ENCODE measurements at places on chromosomes 6 and 20.

- no peak for DNase-seq
Observed at GRCh38 chr6:31116661-31117385, 2.2 kb downstream of the PSORS1C1 start.

DNA sequence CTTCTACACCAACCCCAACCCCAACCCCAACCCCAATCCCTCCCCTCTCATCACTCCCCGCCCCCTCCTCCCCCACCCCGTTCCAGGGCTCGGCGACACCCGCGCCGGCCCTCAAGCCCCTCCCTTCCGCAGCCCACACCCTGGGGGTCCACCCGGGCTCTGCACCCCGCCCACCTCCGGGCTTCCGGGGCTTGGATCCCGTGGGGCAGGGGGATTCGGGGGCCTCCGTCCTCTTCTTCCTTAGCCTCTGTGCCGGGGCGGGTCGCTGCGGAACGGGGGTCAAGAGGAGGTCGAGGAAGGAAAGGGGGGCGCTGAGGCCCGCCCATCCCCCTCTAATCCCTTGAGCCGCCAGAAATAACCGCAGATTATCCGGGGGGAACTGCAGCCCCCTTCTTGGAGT, 690 bp downstream of the TULP1 start:
- no peak for DNase-seq

DNA sequence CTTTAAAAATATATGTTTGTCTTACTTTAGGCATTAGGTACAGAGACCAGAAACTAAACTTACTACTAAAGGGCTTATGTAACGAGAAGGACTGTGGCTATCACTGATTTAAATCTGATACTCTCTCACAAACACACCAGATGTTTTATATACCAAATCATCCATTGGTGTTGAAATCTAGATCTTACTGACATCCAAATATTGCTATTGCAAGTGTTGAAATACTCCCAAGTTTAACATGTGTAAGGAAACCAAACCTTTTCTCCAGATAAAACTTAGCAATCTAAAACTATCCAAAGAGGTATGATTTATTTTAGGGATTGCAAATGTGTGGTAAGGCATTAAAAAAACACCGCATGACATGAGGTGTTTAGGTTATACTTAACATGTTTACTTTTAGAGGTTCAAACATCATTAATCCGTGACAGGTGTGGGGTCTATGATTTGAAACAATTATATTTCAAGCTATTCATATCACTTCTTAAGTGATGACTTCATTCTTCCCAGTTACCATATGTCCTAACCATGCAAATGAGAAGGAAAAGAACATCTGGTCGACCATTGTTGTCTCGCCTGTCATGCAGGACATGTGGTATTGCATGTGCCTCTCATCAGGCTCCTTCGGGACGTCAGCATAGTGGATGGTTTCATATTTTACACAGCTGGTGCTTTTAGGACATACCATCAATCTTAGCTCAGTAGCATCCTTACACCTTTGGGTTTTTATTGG, 168.3 kb upstream of the SPACA1 start:
- DNase-seq = no peak

DNA sequence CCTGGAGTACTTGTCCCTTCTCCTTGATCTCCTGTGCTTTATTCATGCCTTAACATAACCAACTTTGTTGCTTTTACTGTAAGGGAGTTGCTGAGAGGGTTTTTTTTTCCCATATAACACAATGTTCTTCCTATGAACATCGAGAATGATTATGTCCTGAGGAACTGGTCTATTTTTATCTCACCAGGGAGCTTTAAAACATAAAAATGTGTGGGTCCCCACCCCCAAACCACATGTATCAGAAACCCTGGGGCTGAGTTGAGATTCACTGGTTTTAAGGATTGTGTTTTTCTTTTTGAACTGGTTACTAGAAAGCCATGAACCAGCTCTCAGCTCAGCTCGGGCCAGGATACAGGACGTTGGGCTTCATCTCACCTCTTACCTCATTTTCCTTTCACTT, 118.5 kb upstream of the JAG1 start:
- DNase-seq = no peak

DNA sequence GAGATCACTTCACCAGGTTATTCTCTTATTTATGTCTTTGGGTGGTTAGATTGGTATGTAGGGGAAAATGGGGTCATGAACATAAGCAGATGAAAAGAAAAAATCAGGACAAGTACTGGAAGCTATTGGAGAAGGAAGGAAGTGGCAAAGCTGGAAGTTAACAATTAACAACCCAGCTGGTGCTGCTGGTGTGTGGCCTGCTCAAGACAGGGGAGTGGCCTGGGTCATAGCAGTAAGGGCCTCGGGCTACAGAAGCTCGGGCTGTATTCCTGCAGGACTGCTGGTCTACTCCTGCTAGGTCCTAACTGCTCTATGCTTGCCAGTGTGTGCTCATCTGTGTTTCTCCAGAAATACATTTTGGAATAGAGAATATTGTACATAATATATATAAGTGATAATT, 19.6 kb downstream of the MYLIP start:
- DNase-seq = no peak

GRCh38 chr20:8212286-8212685, 80.2 kb downstream of the PLCB1 start:
- no peak for DNase-seq

- DNase-seq = no peak
Observed at GRCh38 chr20:1427457-1428054, 34.7 kb upstream of the FKBP1A start.

- no peak for DNase-seq
Observed at GRCh38 chr6:19781269-19781668, 55.9 kb upstream of the ID4 start.

GRCh38 chr6:332671-333070, 40.4 kb downstream of the DUSP22 start:
- DNase-seq = no peak

- DNase-seq = no peak
Observed at GRCh38 chr6:44665143-44665542, 277.6 kb downstream of the CDC5L start.

- DNase-seq = no peak
Observed at GRCh38 chr6:85569323-85569722, 24.3 kb downstream of the SNX14 start.

GRCh38 chr20:32052090-32052777, at the start of gene HCK:
HCK (plus strand) TSS chr20:32052242.
- no peak for DNase-seq

- no peak for DNase-seq
Observed at GRCh38 chr20:41969656-41970055, 351.5 kb upstream of the CHD6 start.

DNA sequence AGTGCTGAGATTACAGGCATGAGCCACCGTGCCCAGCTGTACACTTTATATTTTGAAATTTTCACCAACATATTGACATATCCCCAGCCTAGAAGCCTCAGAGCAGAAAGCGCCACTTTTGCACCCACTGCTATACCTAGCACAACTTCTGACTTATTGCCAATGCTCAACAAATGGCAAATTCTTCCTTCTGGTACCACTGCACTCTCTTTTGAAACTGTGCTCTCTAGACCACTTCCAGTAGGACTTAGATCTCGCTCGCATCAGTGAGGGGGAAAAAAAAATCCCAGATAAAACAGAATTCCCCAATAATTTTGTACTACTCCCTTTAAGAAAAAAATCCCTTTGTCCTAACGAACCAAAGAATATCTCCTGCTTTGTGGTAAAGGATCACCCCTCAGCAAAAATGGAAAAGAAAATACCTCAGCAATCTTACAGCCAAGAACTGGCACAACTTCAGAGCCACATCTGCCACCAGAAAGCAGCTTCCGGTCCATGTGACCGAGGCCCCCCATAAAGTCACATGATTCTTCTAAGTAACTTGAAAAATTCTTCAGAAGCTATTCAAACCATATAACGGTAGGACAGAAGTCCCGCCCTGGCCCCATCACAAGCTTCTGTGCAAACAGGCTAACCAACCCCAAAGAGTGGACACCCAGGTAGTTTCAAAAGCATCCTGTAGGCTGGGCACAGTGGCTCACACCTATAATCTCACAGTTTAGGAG, 18.5 kb upstream of the IL17F start:
- DNase-seq = no peak

DNA sequence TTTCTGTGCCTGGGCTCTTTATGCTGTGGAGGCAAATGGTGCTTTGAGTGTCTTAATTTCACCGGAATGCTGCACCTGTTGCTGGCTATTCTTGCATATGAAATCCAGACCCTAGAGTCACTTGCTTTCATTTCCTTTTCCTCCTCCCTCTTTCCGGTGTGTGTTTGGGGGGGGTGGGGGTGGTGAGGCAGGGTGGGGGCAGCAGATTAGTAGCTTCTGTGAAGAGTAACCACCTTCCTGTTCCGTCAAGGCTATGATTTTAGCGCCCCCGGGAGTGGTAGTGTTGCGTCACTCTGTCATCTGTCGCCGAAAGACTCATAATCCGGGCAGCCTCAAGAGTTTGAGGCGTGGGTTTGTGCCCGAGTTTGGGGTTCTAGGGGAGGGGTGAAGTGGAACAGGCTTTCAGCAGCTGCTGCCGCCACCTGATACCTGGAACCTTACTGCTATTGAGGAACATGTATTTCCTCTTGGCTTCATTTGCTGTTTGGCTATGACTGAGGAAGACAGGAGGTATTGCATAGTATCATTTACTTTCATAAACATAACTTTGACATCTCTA, 49.1 kb downstream of the UTRN start:
- peak; percentile 73 for DNase-seq

- DNase-seq = no peak
Observed at GRCh38 chr6:42263165-42263728, 45.6 kb upstream of the MRPS10 start.

DNA sequence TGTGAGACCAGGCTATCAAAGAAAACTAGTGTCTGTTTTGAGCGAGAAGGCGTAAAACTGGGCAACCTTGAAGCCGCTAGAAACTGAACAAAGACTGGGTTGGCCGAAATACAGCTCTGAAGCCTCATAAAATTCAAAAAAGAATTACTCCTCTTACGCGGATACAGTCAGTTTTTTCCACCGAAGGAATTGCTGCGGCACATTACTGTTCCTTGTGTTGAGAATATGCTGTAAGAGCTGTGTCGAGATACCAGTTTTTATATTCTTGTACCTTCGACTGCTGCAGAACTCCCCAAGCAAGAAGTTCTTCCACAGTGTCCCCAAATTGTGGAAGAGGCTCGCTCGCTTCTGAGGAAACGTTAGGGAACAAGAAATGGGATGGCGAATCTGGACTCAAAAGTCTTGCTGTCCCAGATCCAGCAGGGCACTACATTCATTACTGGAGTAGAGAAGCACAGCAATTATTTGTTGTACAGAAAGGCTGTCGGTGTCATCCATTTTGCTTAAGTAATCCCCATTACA, 523 bp upstream of the COX7A2 start:
- DNase-seq = peak; percentile 26

DNA sequence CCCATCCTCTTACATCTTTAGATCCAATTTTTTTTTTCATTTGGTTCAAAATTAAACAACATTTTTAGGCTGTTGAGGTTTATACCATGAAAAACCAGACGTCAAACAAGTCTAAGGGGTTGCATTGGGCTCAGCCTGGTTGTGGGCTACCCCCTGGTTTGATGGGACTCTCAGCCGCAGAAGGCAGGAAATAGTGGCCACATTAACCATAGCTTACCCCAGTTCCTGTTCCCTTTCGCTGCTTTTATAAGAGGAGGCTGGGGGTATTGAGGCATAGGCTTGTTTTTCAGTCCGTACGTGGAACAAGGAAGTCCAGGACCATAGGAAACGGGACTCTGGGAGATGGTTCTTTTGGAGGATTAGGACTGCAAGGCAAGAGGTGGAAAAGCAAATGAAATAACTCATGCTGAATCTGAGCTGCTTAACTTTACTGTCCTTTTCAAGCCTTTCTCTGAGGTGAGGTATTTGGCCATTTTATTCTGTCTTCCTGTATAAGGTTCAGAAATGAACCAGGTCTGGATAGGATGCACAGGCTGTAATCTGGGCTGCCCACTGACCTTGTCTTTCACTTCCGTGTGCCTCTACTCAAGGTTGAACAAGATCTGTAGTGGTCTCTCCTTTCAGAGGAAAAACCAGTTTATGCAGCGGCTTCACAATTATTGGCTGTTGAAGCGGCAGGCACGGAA, 7.7 kb downstream of the BRPF3 start:
- peak; percentile 48 for DNase-seq

- peak; percentile 68 for DNase-seq
Observed at GRCh38 chr20:62136283-62137091, 6.7 kb downstream of the PSMA7 start.

GRCh38 chr20:17556837-17557674, 12.8 kb upstream of the DSTN start:
- no peak for DNase-seq

GRCh38 chr6:51813904-51814303, 273.5 kb downstream of the PKHD1 start:
- no peak for DNase-seq

- no peak for DNase-seq
Observed at GRCh38 chr6:75815756-75816155, 66.7 kb downstream of the MYO6 start.

GRCh38 chr6:131868836-131869235, 61.0 kb downstream of the ENPP1 start:
- no peak for DNase-seq

DNA sequence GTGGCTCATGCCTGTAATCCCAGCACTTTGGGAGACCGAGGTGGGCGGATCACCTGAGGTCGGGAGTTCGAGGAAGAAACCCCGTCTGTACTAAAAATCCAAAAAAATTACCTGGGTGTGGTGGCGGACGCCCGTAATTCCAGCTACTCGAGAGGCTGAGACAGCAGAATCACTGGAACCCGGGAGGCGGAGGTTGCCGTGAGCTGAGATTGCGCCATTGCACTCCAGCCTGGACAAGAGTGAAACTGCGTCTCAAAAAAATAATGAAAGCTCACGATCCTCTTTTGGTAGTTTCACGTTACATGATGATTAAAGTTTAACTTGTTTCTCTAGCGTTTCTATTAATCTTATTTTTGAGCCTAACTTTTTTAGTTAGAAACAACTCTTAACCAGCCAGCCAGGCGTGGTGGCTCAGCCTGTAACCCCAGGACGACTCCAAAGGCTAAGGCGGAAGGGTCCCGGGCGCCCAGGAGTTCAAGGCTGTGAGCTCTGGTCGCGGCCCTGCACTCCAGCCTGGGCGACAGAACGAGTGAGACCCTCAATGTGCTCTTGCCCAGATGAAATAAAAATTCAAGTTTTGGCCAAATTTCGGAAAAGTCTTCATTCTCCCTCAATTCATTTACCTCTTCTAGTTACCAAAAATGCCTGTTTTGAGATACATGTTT, 1.2 kb upstream of the WRNIP1 start:
- no peak for DNase-seq

- DNase-seq = no peak
Observed at GRCh38 chr6:165905744-165906143, 242.7 kb upstream of the PDE10A start.

DNA sequence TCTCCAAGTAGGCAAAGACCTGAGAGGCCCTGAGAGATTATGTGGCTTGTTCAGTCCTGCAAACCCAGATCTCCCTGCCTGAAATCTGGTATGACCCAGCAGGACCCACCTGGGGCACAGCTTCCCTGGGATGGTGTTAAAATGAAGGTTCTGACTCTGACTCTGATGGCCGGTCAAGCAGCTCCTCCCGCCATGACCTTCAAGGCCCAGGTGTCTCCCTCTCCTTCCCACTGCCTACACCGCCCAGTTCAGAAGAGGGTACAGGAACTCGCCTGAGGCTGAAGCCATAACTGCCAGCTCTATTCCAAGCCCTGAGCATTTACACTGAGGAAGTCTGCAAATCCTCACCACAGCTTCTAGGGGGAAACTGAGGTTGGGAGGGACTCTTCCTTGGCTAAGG, 5.9 kb upstream of the CST7 start:
- DNase-seq = peak; percentile 7
